ENCODE measurements at places on chromosomes 1 and 21.

DNA sequence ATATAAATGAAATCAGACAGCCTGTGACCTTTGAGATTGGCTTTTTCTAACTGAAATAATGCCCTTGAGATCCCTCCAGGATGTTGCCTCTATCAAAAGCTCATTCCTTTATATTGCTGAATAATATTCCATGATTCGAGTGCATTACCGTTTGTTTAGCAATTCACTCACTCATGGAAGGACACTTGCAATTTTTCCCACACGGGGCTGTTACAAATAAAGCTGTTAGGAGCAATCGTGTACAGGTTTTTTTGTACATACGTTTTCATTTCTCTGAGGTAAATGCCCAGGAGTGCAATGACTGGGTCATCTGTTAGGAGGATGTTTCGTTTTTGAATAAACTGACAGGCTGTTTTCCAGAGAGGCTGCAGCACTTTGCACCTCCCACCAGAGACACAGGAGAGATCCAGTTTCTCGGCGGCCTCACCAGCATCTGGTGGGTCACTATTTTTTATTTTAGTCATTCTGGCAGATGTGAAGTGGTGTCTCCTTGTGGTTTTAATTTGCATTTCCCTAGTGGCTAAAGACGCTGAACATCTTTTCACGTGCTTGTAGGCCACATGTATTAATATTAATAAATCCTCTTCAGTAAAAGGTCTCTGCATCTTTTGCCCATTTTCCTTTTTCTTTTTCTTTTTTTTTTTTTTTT lies 11.0 kb downstream of the PRDM15 start:
- no peak for DNase-seq

DNA sequence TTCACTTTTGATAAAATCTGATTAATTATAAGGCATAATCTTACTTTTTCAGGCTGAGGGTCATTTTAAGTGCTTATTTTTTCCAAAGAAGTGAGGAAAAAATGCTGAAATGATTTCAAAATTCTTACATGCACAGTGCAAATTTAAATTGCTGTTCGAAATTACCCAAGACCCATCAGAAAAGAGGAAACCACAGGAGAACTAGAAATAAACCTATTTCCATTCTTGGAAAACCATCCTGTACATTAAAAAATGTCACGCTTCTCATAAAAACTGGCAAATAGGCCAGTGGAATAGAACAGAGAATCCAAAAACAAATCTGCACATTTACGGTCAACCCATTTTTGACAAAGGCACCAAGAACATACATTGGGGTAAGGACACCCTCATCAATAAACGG lies 414.9 kb downstream of the SMYD3 start:
- DNase-seq = no peak

DNA sequence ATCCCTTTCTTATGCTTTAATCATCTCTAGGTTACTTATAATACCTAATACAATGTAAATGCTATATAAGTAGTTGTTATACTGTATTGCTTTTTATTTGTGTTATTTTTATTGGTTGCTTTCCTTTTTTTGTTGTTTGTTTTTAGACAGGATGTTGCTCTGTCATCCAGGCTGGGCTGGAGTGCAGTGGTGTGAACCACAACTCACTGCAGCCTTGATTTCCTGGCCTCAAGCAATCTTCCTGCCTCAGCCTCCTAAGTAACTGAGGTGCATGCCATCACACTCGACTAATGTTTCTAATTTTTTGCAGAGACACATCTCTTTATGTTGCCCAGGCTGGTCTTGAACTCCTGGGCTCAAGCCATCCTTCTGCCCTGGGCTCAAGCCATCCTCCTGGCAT lies 26.9 kb downstream of the KRTAP19-8 start:
- DNase-seq = no peak

GRCh38 chr1:32291145-32291707 lies 657 bp upstream of the HDAC1 start:
- no peak for DNase-seq

- no peak for DNase-seq
Observed at GRCh38 chr1:212688341-212689047, 11.1 kb downstream of the BATF3 start.

All from activated naive CD4-positive, alpha-beta T cell (primary cell).